Activated T-cell treated with anti-CD3 and anti-CD28 coated beads, Interleukin-2, amount 50 U/mL, for 4 hours (primary cell): ENCODE measurements at places on chromosomes 1 and 21. TPM values are rescaled to one million over a fixed set of nuclear protein-coding genes. Genes with fewer than 3 reads are reported as not detected.

JAM2 gene
- 0.29 TPM for total RNA-seq

- DNase-seq: no peak
Measured at GRCh38 chr1:245099401-245099800, 55.4 kb upstream of the KIF26B start.

FAM131C gene
- total RNA-seq: not detected

TBX15 gene
- total RNA-seq: not detected

- DNase-seq: no peak
Measured at GRCh38 chr1:233487408-233487807, 126.5 kb upstream of the KCNK1 start.

FOXO6 gene
- total RNA-seq: 0.22 TPM

DNA sequence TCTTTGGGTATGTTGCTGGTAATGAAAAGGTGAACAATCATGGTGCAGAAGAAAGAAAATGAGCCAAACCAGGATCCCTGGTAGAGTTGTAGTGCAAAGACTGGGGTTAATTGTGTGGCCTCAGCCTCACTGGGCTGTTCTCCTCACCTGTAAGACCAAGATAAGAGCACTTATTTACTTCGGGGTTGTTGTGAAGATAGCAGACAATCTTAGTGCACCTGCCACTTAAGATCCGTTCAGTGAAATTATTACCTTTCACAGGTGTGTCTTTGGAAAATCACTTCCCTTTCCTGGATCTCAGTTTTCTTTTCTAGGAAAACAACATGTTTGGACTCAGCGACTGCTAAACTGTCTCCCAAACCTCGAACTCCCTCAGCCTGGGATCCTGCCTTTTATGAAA is 1.3 kb upstream of the FGGY start:
- no peak for DNase-seq
